Left ventricle myocardium superior (tissue), 1 donor: ENCODE measurements at places on chromosomes 4 and X. TPM values are rescaled to one million over a fixed set of nuclear protein-coding genes. Genes with fewer than 3 reads are reported as not detected.

The DUX4 gene
- not detected for total RNA-seq

DNA sequence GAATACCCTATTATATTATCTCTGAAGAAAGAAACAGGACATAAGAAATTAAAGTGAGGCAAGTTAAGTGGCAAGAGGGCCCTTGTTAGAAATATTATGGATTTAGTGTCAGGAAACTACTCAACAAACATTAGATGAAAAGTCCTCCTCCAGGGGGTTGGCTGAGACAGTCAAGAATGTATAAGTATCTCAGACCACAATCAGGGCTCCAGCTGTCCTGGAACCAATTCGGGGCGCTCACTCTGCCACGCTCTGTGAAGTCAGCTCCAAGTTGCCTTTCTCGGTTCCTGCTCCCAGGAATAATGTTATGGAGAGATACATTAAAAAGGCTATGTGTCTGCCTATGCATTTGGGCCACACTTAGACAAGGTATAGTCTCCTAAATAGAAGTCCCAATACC, 73.3 kb downstream of the RASGEF1B start:
- DNase-seq, result no peak

The ADAMTS3 gene
- 0.42 TPM for total RNA-seq

DNA sequence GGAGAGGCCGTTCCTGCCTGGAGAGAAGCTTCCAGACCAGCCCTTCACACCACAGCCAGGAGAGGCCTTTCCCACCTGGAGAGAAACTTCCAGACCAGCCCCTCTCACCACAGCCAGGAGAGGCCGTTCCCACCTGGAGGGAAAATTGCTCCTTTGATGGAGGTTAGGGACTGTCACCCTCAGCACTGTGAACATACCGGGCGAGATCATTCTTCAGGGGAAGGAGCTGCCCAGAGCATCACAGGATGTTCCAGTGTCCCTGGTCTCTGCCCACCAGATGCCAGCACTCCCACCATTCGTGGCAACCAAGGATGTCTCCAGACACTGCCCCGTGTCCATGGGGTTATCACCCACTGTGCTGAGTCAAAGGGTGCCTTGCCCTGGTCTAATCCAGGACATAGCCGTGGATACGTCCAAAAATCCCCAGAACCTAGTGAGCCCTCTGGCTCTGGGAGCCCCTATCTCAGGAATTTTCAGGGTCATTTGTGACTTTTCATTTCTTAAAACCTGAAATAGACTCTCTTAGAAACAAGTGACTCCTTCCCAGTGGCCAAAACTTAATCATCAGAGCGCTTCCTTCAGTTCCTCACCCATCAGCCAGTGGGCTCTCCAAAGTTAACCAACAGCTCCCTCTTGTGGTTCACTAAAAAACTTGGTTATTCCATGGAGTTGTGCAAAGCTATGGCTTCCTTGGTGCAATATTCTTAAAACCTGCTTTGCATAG, 80.2 kb downstream of the CRMP1 start:
- no peak for DNase-seq

The NOX1 gene
- not detected for total RNA-seq

DNA sequence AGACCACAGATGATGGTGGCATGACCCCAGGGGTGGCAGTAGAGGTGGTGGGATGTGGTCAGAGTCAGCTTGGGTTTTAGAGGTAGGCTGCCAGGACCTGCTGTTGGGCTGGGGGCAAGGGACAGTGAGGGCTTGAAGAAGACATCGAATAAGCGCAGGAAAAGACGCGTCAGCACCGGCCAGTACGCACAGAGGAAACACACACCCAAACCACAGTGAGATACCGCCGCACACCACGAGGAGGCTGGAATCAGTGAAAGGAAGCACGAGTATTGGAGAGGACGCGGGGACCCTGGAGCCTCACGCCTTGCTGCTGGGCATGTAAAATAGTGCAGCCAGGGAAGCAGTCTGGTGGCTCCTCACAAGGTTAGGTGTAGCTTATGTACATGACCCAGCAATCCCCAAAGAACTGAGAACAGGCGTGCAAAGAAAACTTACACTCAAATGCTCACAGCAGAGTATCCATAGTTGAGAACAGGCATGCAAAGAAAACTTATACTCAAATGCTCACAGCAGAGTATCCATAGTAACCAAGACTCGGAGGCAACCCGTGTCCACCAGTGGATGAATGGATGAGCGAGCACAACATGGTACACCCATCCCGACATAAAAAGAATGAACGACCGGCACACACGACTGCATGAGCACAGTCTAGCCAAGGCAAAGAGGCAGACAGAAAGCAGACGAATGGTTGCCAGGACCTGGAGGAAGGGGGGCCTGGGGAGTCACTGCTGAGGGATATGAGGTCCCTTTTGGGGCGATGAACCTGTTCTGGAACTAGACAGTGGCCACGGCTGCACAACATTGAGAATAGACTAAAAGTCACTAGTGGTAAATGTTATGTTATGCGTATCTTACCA, 13.3 kb downstream of the PDZD4 start:
- DNase-seq, result no peak

The TCEAL8 gene
- total RNA-seq, result 37.5 TPM

The BRS3 gene
- total RNA-seq, result not detected

- DNase-seq, result no peak
These were observed 215.3 kb downstream of the MID1IP1 start for GRCh38 chrX:39016556-39016955.

- DNase-seq, result no peak
These were observed 127.2 kb upstream of the RPS6KA3 start for GRCh38 chrX:20393944-20394343.

The IL13RA2 gene
- total RNA-seq, result not detected

DNA sequence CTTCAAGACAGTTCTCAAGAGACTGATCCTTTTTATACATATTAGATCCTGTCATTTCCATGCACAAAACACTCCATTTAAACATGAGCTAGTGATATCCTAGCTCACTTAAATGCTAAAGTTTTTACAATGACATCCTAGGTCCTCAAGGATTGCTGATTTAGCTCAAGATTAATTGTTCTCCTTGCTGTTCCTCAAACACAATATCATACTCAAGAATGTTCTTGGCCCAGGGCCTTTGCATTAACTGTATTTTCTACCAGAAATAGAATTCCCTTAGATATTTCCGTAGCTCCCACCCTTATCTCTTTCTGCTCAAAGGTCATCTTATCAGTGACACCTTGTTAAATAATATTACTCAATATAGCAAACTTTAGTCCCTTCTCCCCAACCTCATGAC, 270.1 kb downstream of the GALNTL6 start:
- no peak for DNase-seq

- DNase-seq, result no peak
These were observed 32.7 kb downstream of the TBC1D14 start for GRCh38 chr4:6942238-6942800.

DNA sequence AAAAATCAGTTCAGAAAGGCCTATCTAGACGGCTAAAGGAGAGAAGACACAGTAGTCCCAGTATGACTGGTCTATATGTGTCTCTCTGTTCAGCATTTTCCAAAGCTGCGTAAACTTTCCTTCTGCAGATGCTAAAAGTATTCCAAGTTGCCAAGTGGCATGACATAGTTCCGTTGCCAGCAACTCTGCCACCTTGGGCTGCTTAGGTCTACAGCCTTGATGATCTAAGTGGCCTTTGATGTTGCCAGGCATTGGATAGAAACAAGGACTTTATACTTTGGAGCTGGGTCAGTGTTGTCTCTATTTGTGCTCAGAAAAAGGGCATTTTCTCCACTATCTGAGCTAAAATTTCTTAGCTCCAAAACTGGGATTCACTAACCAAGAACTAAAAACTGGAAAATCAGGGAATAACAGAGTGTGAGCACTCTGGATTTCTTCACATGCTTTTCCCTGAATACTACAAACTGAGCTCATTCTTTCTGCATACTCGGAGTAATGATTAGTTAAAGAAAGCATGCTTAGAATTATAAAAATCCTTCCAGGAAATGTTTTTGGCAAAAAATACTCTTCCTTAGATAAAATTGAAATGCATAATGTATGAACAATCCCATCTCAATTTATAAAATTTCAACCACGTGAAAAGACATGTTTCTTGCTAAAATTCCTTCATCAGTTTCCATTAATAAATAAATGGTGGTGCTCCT, 191.4 kb downstream of the ADAMTS3 start:
- DNase-seq, result no peak

GRCh38 chr4:71008196-71008595, 14.7 kb downstream of the DCK start:
- no peak for DNase-seq

GRCh38 chr4:84050015-84050414, 449.1 kb downstream of the NKX6-1 start:
- DNase-seq, result no peak

The MAGEE2 gene
- not detected for total RNA-seq

The FNIP2 gene
- 50.7 TPM for total RNA-seq

GRCh38 chr4:72706684-72707083, 137.7 kb upstream of the ADAMTS3 start:
- no peak for DNase-seq

GRCh38 chr4:101762534-101762933, 28.0 kb upstream of the BANK1 start:
- no peak for DNase-seq

GRCh38 chr4:17206829-17207801, 304.8 kb downstream of the QDPR start:
- no peak for DNase-seq
